Suppressor macrophage treated with lipopolysaccharide for 1 hour (primary cell): ENCODE measurements at places on chromosomes 16 and 17.

- DNase-seq: peak; percentile 47
Measured at GRCh38 chr17:56478836-56479447, 114.6 kb upstream of the NOG start.

GRCh38 chr17:21126645-21127508 lies at the start of gene DHRS7B:
TSS of gene DHRS7B (plus strand) at chr17:21126964. CDS start at chr17:21126972, 8 bp downstream.
- DNase-seq: peak; percentile 98

- peak; percentile 69 for DNase-seq
Measured at GRCh38 chr16:46711106-46712058, 21.9 kb downstream of the ORC6 start.

DNA sequence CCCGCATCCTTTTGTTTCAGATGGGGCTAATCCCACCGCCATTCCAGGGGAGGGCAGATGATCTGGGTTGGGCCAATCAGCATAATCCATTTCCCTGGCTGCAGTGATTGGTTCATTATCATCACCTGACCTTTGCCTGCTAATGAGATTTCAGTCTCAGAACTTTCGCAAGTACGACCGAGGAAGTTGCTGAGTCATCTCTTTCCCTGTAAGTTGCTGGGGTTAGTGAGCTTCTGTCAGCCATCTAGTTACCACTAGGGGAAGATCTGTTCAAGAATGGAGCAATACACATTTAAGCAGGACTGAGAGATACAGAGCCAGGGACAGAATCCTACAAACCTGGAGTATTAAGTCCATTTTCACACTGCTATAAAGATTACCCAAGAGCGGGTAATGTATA lies 65.3 kb upstream of the NUDT7 start:
- peak; percentile 11 for DNase-seq
